ENCODE measurements at places on chromosomes 7 and 10.

GRCh38 chr10:22711373-22711772 lies 3.0 kb downstream of the PIP4K2A start:
- DNase-seq = no peak

- no peak for DNase-seq
Measured at GRCh38 chr7:1990001-1990670, 242.6 kb downstream of the MAD1L1 start.

DNA sequence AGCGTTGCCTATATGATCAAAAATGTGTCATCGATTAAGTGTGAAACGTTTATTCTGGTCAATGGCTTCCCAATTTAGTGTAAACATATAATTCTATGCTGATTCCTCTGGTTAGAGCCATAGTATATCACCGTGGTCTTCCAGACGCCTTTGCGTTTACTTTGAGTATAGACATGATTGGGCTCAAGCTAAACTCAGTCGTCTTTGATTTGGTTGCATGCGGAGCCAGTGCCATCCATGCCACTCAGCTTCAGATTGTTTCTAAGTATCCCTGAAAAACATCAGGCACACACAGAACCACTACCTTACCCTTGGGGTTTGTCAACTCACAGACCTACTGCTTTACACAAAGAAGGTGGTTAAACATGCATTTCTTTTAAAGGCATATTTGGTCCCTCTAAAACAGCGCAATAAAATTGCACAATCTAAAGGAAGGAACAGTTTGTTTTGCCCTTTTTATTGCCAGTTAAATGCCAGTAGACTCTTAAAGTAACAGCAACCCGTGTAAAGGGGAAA lies 273.6 kb upstream of the KLF6 start:
- peak; percentile 12 for DNase-seq

DNA sequence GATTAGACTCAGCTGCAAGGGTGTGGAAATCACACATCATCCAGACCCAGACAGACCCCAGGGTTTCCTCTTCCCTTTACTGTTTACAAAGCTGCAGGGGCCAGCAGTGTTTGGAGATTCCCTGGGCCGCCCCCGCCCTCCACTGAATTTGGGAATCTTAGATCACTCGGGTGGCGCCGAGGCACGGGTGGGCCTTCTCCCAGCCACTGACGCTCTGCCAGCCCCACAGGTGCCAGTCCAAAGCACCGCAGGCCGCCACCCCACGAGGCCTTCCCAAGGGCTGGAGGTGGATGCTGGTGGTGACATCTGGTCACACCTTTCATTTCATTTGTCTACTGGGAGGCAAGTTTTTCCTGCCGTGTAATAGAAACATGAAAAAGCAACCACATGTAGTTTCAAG lies 439.4 kb upstream of the FOXK1 start:
- DNase-seq = no peak

DNA sequence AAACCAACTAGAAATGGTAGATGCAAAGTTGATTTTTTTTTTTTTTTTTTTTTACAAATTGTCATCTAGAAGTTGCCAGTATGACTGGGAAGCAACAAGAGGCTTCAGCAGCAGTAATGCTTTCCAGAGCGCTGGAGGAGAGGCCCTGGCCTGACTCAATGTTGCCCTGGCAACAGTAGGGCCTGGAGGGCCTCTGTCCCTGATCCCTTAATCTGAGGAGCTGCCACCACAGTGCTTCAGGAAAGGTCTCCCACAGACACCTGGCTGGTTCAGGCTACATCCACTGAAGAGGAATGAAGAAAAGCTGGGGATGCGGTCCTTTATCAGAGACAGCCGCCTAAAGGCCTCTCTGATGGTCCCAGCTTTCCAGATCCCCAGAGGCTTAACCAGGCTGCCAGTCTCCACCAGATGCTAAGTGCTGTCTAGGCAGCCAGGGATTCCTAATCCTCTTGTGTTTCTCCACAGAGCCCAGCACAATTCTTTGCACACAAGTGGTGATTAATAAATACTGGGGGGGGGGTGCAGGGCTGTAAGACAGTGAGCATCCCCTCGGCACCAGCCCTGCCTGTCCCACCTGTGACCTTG lies 33.7 kb downstream of the ZNF777 start:
- no peak for DNase-seq

- DNase-seq = no peak
Measured at GRCh38 chr7:38127216-38128207, 50.5 kb upstream of the STARD3NL start.

GRCh38 chr10:51651063-51651462 lies 48.3 kb downstream of the CSTF2T start:
- no peak for DNase-seq

DNA sequence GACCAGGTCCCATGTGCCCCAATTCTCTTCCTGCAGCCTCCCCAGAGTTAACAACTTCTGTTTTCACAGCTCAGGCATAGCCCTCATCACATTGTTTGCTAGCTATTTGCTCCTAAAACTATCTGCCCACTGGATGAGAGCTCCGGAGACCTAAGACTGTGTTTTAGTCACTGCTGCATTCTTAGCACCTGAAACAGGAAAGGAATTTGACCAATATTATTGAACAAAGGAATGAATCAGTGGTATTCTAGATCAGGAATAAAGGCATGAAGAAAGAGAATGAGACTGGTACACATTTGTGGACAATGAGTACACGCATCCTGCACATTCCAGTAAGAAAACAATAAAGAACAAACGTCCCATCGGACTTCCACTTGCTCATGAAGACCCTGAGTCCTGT lies 54.8 kb downstream of the PPP1R17 start:
- DNase-seq = no peak

DNA sequence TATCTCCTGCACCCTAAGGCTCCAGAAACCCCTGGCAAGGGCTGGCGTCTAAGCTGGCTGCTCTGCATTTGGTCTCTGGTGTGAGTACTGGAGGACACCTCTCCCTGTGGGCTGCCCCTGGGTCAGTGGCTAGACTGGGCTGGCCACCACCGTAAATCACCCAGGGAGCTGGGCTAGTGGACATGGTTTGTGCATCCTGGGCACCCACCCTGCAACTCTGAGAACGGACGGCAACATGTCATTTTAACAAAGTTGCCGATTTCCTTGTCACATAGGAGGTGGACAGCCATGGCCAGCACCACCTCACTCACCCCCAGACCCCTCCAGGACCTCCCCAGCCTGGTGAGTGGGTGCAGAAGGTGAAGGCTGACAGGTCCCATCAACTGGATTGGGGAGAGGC lies 26.8 kb upstream of the PCBD1 start:
- no peak for DNase-seq

DNA sequence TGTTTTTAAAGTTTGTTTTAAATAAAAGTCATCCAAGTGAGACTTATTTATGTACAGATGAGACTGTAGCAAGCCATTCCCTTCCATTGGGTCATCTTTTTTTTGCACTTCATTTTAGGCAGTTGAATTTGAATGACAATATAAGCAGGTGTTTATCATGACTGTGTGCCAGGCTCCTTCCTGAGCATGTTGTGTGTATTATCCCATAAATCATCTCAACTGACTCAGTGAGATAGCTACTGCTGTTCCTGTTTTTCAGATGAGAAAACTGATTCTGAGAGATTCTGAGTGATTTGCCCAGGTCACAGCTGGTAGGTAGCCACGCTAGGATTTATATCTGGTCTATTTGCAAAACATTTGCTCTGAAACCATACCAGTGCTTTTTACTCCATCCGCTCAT lies 11.7 kb downstream of the TMEM254 start:
- DNase-seq = no peak

Data from MV-4-11 (cell line).